ENCODE measurements at places on chromosomes 2 and 18.

GRCh38 chr2:72999729-73000725, 71.5 kb downstream of the SFXN5 start:
- no peak for DNase-seq

DNA sequence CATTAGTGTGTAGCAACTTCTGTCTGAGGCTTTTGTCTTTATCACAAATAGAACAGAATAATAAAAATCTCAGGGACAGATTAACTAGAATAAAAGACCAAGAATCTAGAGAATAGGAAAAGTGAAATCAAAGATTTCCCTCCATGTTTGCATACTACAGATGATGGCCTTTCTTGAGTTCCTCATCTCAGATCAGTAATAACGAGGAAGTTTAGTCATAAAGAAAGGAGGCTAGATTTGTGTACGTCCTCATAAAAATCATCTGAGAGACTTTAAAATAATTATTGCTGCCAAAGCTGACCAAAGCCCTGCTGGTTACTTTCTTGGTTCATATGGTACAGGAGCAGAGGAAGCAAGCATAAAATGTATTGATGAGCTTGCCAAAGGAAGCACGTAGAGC, 117.3 kb downstream of the MIB1 start:
- no peak for DNase-seq

DNA sequence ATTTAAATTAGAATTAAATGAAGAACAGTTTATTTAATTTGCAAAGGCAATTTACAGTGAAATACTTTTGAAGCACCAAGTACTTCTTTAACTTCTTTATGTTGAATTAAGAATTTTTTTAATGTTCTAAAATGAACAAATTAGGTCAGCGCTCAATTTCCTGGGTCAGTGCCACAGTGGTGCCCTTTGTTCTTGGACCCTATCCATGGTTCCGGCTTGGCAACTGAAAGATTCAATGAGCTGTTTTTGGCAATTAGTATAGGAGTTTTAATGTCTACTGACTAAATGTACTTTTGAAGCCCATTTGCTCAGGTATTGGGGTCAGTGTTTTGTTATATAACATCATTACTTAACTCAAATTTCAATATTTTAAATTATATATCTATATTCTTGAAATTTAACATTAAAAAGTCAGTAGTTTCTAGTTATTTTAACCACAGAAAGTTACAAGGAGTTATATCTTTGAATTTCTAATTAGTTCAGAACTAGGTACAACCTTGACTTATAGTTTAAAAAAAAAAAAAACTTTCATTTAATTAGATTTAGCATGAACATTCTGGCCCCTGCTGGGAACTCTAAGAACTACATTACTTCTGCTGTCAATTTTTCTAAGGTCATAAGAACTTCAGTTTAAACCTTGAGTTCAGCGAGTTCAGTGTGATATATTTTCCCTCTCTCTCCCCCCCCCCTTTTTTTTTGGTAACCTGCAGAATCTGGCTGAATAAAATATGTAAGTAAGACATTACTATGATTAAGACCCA, 7.6 kb upstream of the MSTN start:
- no peak for DNase-seq

- no peak for DNase-seq
Observed at GRCh38 chr18:5895876-5896740, 786 bp upstream of the TMEM200C start.

- DNase-seq, result no peak
Observed at GRCh38 chr2:11663427-11663826, 6.6 kb downstream of the NTSR2 start.

- no peak for DNase-seq
Observed at GRCh38 chr18:54608028-54608642, 17.1 kb downstream of the DYNAP start.

DNA sequence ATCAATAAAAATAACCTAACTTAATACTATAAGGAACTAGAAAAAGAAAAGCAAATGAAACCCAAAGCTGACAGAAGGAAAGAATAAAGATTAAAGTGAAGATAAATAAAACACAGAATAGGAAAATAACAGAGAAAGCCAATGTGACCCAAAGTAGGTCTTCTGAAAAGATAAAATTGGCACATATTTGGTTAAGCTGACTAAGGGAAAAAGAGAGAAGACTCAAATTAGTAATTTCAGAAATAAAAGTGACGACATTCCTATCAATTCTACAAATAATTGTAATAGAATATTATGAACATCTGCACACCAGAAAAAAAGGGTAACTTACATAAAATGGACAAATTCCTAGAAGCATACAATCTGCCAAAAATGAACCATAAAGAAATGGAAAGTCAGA, 30.2 kb downstream of the ROCK1 start:
- no peak for DNase-seq

DNA sequence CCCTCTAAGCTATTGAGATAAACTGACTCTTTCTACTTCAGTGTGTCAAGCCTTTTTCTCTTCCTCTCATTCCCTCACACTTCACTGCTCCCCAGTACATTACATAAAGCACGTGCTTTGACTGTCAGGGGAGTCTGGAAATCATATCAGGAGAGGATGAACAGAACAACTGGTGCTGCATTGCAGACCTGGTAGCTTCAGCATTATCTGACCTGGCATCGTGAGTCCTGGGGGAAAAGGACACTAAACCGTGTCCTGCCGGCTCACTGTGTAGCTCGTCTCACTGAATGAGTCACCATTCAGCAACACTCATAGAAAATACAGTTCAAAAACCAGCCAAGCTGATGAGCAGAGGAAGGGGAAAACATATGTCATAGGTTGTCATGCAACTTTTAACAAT, 108.5 kb upstream of the UNC80 start:
- DNase-seq, result no peak

GRCh38 chr2:6139916-6140315, 447.7 kb downstream of the SOX11 start:
- DNase-seq, result no peak

DNA sequence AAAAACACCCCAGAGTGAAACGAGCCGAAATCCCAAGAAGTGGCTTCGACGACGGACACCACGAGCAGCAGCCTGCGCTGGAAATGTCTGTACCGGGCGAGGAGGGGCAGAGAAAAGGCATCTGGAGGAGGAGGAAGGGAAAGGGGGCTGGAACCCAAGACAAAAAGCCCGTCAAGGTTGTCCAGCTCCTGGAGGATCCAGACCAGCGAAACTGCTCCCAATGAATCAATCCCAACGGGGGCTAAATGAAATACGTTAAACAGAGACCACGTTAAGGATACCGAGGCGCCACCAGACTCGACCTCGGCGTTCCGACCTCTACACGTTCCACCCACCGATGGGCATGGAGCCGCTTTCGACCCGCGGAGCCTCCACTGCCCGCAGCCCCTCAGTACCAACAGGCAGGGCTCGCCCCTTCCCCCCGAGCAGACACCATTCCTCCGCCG, 400 bp downstream of the CCDC88A start:
- peak; percentile 47 for DNase-seq
